ENCODE measurements at places on chromosomes 6 and 20.

DNA sequence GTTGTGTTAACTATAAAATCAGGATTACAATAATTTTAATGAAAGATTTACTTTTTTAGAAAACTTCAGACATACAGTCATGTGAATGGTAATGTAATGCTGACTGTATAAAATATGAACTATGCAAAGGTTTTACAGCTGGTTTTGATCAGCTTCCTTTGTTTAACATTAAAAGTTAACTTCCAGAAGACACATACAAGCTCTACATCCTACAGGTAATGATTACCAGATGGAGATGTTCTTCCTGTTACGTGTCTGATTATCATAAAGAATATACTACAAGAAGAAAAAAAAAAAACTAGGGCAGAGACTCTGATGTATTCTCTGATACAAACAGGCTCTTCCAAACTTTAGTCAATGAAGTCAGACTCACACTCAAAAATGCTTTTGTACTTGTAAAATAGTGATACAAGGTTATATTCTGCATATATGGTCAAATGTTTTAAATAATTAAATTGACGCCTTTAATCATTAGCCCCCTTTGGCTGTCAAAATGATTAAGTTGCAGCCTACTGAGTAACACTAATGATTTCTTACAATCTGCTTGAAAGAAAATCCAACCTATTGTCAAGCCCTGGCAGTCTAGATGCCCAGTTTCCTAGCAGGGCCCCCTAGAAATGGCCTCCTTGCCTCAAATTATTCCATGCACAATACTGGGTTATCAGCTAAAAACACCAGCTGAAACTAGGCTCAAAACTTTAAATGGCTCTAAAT is 251.8 kb upstream of the RUNX2 start:
- no peak for DNase-seq

GRCh38 chr6:37982317-37982716 is 162.8 kb downstream of the ZFAND3 start:
- no peak for DNase-seq

DNA sequence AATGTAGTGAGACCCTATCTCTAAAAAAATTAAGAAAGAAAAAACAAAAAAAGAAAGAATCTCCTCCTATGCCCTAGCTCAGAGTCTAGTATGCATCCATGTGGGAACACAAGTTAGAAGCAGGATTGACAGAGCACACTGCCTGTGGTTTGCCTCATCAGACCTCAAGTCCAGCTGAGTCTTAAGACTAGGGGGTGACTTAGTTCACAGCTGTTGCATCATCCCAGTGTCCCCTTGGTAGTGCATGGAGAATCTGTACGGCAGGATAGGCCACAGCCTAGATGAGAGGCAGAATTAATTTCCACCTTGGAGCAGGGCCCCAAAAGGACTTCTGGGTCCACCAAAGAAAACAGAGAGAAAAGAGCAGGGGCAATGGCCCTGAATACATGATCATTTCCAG is 13.7 kb downstream of the PNPLA1 start:
- DNase-seq: no peak

DNA sequence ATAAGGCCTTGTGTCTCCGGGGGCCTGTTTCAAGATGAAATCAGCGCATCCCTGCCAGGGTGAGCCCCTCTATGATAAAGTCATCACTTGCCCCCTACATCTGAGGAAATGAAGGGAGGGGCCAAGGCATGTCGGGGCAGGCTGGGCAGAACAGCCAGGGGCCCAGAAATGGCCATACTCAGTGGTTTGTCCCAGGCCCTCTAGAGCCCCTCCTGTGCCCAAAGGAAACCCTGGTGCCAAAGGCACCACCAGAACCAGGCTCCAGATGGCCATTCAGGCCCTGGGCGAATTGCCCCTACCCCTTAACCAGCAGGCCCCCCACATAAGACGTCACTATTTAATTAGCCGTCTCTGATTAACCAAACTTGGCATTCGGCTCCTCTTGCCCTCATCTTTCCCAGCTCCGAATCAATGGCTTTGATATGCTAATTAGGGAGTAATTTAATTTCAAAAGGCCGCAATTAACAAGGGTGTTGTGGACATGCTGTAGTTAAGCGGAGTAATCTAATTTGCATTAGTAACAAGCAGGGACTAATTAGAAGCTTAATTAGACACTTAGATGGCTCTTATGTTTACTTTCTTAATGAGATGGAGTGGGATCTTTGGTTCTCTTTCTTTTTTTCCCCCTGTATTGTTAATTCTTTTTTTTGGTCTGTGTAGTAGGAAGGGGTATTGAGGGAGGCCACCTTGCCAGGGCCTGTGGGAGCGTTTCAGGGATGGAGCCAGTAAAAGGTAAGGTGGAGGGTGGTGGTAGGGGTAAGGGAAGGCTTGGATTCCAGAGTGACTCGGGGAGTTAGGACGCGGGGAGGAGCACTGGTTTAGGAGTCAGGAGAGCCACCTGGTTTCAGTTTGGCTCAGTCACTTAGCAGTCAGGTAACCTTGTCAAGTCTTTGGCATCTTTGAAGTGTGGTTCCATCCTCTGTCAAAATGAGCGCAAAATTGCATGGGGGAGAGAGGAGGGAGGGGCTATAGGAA is 9.4 kb downstream of the FOXP4 start:
- no peak for DNase-seq

DNA sequence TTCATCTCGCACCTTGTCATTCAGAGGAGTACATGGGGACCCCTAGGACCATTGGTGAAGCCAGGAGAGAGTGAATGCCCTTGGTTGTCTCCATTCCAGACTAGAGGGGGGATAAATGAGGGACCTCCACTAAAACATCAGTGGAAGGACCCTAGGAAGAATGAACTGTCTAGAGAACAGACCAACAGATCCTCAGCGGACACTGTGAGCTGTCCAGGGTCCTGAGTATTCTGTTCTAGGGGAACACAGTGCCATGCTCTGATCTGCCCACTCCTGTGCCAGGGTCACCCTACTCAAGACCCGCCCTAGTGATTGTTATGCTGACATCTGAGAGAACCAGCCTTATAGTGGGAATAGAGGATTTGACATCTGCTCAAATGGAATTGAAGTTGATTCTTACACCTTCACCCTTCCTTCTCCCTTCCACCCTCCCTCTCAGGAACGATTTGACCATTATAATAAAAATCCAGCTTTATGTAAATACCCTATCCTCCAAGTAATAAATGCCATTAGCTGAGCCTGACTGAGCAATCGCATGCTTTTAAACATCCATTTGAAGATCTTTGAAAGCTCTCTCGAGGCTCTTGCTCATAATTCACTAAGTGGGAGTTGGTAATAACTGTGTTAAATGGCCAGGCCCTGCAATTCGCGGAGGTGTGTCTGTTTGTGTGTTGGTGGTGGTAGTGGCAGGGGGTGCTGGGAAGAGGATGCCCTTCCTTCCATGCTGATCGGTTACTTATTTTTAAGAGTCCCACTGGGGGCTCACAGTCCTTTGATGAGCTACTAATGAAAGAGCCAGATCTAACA is 43.6 kb upstream of the SLC32A1 start:
- DNase-seq: peak; percentile 10

DNA sequence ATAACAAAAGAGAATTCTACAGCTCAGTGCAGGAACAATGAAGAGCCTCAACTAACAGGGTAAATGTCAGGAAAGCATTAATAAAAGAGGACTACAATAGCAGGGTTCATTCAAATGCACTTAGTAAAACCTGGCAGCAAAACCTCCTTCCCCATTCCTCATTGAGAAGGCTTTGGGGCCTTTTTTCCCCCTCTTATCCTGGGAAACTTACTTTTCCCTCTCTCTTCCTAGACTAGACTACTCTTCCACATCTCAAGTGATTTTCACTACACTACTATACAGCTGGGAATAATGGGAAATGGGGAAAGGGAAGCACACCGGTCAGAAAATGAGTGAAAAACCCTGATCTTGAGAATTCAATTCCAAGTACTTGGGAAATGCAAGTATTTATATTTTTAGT is 10.1 kb downstream of the ROMO1 start:
- DNase-seq: no peak

Measured in CD4-positive, alpha-beta T cell treated with Interleukin-1 beta for 1 hour (primary cell).